HepG2 (cell line): ENCODE measurements at places on chromosomes 16 and 17. TPM values are rescaled to one million over a fixed set of nuclear protein-coding genes. Genes with fewer than 3 reads are reported as not detected.

GRCh38 chr16:3993052-3993785, 112.7 kb upstream of the CREBBP start:
- DNase-seq, result no peak

The TBC1D24 gene
- total RNA-seq, result 13.7 and 17.6 TPM in 2 replicates

GRCh38 chr17:1787301-1787902, 25.5 kb downstream of the SERPINF1 start:
- peak; percentile 29 for DNase-seq

- no peak for DNase-seq
Measured at GRCh38 chr16:86525696-86526095, 15.4 kb downstream of the FOXF1 start.

DNA sequence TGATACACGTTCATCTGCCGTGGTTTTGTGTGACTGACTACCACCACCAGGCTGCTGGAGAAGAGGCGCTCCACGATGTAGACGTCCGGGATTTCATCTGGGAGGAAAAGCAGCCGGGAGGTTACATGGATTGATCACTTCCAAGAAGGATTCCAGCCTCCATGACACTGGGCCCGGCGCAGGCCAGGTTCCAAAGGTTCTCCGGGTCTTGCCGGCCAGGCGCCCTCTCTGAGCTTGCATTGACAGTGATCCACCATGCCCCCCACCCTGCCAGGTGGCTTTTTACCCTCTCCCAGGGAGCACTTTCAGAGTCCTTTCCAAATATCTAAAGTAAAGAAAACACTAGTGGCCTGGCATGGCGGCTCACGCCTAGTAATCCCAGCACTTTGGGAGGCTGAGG, 6.5 kb downstream of the WIPI1 start:
- DNase-seq, result no peak

GRCh38 chr17:47275245-47275984, 21.8 kb downstream of the ITGB3 start:
- no peak for DNase-seq

GRCh38 chr17:42687707-42688320, 5.5 kb downstream of the CNTNAP1 start:
- no peak for DNase-seq

The MCRIP1 gene
- total RNA-seq, result 76.1 and 84.9 TPM in 2 replicates

GRCh38 chr16:11202260-11203091, 53.5 kb downstream of the SOCS1 start:
- no peak for DNase-seq

GRCh38 chr16:2339521-2340484, 725 bp downstream of the ABCA3 start:
- peak; percentile 15 for DNase-seq

DNA sequence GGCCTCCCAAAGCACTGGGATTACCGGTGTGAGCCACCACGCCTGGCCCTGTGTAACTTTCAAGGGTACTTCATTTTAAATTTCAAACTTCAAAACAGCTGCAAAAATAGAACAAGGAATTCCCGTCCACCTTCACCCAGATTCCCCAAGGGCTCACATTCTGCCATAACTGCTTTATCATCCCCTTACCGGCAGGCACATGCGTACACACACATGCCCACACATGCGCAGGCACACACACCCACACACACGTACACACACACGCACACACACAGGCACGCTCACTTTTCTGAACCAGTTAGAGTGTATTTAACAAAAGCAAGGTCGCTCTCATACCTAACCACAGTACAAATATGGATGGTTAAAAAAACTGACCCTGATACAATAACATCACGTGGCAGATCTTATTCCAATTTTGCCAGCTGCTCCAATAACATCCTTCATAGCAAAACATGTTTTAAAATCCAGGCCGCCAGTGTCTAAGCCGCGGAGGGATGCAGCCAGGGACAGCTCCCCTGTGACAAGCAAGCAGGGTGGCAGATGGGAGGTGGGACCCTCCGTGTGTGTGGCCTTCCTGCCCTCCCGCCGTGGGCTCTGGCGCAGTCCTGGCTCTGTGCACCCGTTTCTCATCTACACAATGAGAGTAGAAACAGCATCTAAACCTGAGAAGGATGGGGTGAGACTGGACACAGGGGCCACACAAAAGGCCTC, 23.1 kb downstream of the PDIA2 start:
- no peak for DNase-seq
